ENCODE measurements at places on chromosomes 13 and 19.

- DNase-seq: peak; percentile 7
These were observed 22.7 kb downstream of the BTBD2 start for GRCh38 chr19:1992759-1993260.

DNA sequence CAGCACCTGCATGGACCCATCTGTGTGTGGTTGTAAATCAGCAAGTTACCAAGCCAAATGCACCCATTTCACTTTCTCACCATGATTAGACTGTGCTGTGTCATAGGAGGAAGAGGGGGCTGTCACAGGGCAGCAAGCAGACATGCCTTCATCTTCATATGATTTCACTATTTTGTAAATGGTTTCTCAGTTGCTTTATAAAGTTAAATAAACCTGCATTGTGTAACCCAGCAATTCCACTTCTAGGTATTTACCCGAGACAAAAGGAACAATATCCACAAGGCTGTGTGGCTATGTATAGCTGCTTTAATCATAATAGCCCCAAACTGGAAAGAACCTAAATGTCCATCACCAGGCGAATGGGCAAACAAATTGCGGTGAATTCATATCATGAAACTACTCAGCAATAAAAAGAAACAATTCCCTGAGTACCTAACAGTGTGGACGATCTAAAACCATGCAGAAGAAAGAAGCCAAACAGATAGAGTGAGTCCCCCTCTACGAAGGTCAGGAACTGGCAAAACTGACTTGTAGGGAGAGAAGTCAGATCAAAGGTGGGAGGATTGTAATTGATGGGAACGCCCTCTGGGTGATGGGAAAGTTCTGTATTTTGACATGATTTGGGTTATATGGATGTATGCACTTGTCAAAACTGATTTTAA, 185.4 kb downstream of the COL4A1 start:
- no peak for DNase-seq

DNA sequence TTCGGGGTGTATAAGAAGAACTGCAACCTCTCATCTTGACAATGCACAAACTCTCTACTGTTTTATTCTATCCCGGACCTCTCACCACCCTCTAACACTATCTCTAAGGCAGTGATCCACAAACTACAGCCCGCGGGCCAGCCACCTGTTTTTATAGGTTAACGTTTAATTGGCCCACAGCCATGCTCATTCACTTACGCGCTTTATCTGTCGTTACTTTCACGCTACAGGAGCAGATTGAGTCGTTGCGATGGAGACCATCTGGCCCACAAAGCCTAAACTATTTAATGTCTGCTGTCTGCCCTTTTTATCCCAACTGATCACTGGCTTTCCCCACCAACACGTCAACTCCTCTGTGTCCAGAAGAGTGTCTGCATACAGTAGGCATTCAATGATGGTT, 158.9 kb downstream of the CACNA1A start:
- DNase-seq: no peak

GRCh38 chr13:50635504-50635903, 208.0 kb downstream of the DLEU7 start:
- DNase-seq: no peak

Measured in activated CD4-positive, alpha-beta T cell treated with anti-CD3 and anti-CD28 coated beads, Interleukin-2, amount 50 U/mL, for 16 hours (primary cell).